NCI-H146 (cell line): ENCODE measurements at places on chromosomes 16 and 17.

GRCh38 chr17:48769009-48769675 lies 40.6 kb upstream of the HOXB13 start:
- no peak for DNase-seq

GRCh38 chr16:23694265-23694643 lies 15.6 kb downstream of the PLK1 start:
- DNase-seq = no peak

- no peak for DNase-seq
Measured at GRCh38 chr16:84460406-84461028, 43.9 kb downstream of the MEAK7 start.

GRCh38 chr16:22184615-22184968 lies 21.5 kb upstream of the EEF2K start:
- no peak for DNase-seq

GRCh38 chr17:68379692-68380677 lies 77.3 kb downstream of the WIPI1 start:
- no peak for DNase-seq

- DNase-seq = no peak
Measured at GRCh38 chr17:33225509-33225908, 67.6 kb downstream of the ASIC2 start.

DNA sequence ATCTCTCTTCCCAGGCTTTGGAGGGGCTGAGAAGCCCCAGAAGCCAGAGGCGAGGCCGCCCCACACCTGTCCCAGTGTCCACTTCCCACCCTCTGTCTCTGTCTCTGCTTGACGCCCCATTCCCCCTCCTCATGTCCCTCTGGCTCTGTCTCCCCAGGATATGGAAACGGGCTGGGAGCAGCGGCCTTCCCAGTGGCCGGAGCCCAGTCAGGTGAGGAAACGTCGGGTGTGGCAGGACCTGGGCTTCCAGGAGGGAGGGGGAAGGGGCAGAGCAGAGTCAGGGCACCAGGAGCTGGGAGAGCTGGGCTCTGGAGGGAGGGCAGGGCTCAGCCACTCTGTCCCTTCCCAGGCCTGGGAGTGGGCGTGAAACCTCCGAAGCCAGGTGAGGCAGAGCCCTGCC lies 10.6 kb upstream of the PKMYT1 start:
- DNase-seq = no peak

GRCh38 chr17:74192950-74193781 lies 10.3 kb upstream of the RPL38 start:
- peak; percentile 95 for DNase-seq

GRCh38 chr17:30235386-30236296 lies at the start of gene SLC6A4:
Gene SLC6A4, minus strand, starts transcription at chr17:30235697. Its CDS starts 13,739 bp downstream, at chr17:30221958.
- peak; percentile 26 for DNase-seq

DNA sequence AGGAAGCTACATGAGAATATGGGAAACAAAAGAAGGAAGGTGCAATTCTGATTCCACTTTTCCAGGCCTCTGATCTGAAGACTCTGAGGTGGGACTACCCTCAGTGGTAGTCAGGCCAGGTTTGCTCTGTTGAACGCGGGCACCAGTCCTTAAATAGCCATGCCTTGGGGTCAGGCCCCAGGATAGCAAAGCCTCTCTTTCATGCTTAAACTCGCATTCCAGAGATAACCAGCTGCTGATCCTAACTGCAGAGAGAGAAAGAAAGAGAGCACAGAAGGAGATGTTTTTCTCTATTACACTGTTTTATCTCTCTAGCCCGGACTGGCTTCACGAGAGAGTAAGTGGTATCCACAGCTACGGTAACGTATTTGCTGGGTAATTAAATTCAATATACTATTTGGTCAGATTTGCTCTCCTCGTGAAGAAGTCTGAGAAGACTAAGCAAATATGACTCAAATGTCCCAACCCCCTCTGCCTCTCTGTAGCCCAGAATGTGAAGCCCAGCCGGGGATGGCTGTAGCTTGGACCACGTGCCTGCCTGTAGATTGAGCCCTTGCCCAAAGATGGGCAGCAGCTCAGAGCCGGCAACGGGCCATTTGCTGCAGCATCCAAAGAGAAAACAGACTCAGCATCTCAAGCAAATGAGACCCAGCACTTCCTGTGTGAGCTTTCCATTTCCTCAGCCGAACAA lies 122.2 kb downstream of the SMG6 start:
- no peak for DNase-seq

DNA sequence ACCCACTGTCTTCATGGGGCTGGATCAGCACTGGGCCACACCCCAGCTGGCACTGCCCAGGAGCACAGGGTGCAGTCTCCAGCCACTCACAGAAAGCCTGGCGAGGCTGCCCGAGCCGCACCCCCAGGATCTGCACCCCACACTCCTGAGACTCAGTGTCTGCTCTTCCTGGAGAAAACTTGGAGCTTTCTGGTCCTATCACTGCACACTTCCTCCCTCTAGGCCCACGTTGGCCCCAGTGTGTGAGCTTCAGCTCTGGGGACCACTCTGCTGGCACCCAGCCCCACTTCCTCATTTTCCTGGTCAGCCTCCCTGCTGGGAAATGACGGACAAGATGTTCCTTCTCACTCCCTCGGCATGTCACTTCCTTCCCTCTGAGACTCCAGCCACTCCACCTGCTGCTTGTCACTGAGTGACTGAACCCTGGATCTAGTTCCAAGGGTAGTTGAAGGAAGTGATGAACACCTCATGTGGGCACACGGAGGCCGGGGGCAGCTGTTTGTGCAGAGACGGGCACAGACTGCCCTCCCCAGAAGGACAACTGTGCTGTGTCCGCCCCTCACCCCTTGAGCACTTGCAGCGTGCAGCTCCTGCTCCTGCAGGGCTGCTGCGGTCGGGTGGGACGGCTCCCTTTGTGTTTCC lies 29.0 kb downstream of the ZC3H18 start:
- no peak for DNase-seq

DNA sequence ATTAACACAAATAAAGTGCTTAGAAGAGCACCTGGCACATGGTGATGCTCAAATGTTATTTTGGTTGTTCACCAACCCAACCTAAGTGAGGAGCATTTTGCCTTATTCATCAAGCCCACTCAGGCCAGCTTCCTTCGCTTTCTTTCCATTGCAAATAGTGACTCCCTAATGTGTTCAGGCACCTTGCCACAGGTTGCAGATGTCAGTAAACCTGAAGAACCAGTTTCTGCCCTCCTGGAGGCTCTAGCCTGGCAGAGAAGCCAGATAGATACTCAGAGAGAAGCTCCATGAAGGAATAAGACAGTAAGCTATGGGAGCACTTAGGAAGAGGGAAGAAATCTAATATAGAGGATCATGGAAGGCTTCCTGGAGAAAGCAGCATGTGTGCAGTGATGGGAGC lies 23.9 kb downstream of the GPR139 start:
- DNase-seq = no peak

DNA sequence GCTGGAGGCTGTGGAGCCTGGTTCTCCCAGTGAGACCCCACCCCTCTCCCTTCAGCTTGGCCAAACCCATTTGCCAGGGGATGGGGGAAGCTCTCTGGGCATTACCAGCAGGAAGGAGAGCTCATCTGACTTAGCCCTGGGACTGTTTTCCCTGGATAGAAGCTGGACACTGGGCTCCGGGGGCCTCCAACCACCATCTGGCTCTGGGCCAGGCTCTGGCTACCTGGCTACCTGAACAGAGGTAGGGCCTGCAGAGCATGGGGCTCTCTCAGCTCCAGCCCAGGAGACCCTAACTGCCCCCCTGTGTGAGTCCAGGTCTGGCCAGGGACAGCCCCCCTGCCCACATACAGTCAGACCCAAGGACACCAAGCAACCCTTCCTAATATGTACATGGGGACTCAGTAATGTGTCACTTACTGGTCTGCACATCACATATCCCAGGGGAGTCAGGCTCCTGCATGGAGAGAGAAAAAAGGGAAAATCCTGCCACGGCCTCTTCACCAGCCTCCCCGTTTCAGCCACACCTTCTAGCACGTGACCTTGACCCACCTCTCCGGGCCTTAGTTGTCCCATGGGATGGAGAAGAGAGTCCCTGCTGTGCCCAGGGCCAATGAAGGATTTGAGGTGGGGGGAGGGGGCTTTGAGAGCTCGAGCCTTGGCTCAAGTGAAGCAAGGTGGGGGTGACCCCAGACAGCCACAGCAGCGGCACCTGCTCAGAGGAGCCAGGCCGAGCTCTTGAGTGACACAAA lies 13.8 kb downstream of the CNGB1 start:
- no peak for DNase-seq

DNA sequence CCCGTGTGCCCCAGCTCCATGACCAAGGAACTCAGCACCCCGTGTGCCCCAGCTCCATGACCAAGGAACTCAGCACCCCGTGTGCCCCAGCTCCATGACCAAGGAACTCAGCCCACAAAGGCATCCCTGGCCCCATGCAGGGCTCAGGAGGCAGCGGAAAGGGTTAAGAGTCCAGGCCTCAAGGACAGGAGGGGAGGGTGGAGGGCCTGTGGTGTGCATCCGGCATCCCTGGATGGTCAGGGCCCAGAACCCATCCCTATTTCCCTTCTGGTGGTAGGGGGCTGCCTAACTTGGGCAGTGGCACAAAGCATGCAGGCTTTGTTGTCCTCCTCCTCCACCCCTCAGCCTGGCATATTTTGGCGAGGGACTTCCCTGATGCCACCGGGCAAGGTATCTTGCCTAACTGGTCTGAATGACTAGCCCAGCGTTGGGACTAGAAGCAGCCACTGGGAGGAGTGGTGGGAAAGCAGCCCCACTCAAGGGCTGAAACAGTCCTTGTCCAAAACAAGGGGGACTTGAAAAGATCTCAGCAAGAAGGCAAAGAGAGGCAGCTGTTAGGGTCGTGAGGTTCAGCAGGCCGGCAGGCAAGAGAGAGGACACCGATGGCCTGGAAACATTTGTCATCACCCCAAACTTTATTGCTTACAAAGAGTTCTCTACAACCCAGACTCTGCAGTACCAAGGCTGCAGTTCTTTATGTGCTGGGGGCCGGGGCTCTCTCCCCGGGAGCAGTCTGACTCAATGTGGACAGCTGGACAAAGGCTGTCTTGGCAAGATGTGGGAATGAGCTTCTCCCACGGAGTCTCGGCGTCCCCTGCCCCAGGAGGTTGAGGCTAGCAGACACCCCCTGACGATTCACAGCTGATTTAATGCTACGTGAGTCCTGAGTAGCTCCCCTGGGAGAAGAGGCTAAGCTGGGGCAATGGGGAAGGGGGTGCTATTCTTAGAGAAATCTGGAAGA lies 902 bp upstream of the SPATA32 start:
- no peak for DNase-seq

DNA sequence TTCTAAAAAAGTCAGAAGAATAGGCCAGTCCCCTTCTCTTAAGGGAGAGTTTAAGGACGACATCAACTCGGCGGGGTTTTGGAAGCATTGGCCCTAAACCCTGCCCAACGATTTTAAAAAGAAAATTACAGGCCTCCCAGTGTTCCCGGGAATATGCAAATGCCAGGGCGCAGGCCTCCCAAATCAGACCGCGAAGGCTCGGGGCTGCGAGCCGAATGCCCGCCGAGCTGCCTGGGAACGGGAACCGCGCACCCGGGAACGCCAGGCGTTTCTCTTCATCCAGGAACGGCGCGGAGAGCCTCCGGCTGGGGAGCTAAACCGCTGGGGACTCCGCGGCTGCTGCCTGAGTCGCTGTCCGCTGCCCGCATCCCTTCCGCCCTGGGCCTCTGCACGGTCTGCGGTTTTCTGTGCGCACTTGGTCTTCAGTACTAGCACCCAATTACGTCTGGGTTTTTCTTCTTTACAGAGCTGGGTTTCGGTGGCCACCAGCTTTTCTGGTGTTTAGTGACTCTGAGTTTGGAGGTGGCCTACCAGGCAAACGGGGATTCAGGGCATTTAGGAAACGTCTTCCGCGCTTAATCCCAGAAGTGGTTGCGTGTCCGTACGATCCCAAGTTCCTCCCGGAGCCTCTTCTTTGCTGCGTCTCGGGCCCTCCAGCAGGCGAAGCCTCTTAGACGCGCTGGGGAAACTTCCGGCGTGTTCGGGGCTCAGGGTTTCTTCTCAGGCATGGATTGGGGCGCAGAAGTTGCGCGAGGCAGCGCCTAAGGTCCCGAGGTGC lies 5.7 kb downstream of the IRX5 start:
- no peak for DNase-seq

DNA sequence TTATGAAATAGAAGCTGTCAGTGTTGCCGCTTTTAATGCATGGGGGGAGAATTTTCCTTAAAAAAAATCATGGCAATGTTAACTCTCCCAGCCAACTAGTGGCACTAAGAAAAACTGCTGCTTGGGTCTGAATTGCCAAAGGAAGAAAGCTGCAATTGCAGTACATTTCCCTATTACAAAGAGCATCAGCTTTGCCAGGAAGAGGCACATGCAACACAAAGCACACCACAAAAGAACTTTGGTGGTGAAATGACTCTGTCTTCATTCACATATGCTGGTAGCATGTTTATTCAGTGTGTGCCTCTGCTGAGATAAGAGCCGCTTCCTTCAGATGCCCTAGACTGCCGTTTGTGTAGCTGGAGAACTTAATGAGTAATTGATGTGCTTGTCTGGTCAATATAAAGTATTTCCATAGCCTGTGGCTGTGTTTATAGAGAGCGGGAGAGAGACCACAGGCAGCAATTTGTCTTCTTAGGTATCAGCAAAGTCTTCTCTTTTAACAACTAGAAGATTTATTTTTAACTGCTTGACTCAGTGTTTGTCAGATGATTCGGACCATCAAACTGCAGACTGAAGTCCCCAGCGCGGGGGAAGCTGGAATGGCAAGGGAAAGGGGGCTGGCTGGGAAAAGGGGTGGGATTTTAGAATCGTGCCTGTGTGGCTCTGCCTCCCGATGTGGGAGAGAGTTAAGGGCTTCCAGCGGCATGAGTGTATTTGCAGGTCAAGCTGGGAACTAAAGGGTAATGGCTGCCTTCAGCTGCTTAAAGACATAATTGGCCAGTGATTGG lies 115.1 kb downstream of the MRTFB start:
- peak; percentile 96 for DNase-seq

GRCh38 chr17:1718362-1719165 lies 5.9 kb upstream of the WDR81 start:
- DNase-seq = no peak

DNA sequence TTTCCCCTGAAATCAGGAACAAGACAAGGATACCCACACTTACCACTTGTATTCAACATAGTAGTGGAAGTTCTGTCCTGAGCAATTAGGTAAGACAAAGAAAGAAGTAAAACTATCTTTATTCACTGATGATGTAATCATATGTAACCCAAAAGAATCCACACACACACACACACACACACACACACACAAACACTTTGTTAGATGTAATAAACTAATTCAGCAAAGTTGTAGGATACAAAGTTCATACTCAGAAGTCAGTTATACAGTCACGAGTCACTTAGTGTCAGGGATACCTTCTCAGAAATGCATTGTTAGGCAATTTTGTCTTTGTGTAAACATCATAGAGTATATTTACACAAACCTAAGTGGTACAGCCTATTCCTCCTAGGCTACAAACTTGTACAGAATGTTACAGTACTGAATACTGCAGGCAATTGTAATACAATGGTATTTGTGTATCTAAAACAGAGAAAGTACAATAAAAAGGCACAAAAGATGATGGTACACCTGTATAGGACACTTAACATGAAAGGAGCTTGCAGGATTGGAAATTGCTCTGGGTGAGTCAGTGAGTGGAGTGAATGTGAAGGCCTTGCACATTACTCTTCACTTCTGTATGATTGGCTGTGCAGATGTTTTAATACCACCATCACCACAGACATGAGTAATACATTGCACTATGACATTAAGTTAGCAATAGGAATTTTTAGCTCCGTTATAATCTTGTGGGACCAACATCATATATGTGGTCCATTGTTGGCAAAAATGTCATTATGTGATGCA lies 370.1 kb downstream of the ZFHX3 start:
- no peak for DNase-seq

GRCh38 chr17:80895366-80895765 lies 96.3 kb upstream of the CHMP6 start:
- DNase-seq = no peak
